ENCODE measurements at places on chromosomes 1 and 21. TPM values are rescaled to one million over a fixed set of nuclear protein-coding genes. Genes with fewer than 3 reads are reported as not detected.

DNA sequence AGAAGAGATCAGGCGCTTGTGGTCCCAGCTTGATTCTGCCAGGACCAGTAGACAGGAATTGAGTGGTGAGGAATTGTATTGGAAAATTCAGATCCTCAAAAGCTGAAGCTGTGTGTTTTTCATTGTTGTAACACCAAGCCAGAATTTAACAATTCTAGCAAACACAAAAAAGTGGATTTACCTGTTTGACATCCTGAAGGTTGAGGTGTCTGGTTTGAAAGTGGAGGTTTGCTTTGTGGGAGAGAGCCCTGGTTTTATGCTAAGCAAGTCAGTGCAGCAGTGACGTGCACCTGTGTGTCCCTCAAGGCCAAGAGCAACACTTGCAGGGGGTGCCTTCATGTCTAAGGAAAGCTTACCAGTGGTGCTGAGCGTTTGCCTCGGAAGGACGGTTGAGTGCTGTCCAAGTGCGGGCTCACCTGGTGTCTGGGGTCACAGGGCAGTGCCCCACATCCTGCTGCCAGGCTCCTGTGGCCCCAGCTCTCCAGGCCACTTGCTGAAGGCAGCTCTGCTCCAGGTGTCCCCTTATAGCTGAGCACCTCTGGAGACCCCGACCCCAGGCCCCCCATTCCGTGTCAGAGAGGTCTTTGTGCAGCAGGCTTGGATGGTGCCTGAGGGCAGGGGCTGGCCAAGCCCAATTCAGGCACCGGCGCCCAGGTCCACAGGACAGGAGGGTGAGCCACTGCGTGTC lies 27.7 kb downstream of the PCNT start:
- no peak for DNase-seq

CR2 gene
- under 0.01 TPM for total RNA-seq

- DNase-seq: no peak
Measured at GRCh38 chr21:45582128-45582527, 39.9 kb upstream of the SLC19A1 start.

DNA sequence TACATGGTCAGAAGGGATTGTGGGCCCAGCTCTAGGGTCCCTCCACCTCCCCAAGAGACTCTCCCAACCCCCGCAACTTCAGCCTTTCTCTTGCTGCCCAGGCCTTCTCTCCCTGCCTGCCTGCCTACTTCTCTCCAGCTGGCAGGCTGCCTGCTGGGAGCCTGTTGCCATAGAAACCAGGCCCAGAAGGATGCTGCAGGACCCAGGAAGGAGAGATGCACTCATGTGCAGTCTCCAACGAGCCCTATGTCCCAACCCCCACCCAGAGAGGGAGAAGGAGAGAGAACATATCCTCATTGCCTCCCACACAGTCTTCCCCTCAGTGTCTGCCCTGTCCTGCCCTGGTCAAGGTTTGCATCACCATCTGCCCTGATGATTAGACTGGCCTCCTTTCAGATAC lies 10.8 kb upstream of the SMIM12 start:
- no peak for DNase-seq

DNA sequence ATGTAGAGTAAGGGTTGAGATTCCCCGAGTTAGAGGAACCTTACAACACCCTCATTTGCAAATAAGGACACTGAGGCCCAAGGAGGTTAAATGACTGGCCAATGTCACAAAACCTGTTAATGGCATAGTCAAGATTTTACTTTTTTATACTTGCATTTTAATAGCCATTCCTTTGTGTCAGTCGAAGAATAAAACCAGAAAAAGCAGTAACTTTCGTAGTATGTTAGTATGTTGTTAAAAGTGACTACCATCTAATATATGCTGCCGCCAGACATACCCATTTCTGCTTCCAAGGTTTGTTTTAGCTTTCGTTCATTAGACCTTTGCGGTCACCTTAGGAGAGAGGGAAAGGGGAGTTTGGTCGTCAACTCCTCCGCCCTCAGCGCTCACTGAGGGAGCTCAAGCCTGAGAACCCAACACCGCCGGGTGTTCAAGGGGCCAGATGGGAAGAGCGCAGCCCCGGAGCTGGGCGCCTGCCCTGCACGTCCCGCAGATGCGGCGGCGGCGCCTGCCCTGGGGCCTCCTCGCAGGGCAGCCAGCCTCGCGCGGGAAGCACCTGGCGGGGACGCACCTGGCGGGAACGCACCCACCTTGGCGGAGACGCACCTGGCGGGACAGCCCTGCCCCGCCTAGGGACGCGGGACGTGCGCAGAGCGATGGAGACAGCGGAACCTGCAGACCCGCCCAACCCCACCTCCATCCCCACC lies 466 bp downstream of the VPS26C start:
- DNase-seq: no peak

MINDY1 gene
- 9.5 TPM for total RNA-seq

DNA sequence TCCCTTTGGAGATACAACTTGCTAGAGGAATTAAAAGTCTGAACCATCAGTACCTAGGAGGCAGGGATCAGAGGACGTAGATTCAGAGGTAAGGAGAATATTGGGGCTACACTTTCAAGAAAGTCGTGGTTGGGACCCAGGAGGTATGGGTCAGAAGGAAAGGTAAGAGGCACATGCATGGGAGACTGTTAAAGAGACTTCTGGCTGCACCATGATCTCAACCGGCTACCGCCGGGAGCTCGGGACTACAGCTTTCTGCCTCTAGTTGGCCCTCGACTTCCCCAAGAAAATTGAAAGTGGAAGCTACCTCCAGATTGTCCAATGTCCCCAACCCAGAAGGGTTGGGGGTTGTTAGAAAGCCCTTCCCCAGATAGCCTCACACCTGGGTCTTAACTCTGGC lies 355.7 kb upstream of the TMPRSS15 start:
- no peak for DNase-seq

GRCh38 chr1:229339520-229339919 lies 3.3 kb downstream of the CCSAP start:
- DNase-seq: no peak

GRCh38 chr1:200794506-200795065 lies 55.9 kb downstream of the CAMSAP2 start:
- no peak for DNase-seq

DNA sequence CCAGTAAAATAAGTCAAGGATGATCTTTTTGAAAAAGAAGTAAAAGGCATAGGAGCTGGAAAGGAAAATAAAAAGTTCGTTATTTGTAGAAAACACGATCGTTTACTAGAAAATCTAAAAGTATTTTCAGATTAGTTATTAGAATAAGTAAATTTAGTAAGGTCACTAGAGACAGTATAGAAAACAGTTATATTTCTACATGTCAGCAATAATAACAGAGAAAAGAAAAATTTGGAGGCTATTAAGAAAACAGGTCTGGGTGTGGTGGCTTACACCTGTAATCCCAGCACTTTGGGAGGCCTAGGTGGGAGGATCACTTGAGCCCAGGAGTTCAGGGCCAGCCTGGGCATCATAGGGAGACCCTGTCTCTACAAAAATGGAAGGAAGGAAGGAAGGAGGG lies 181.3 kb downstream of the VPS13D start:
- no peak for DNase-seq

DNA sequence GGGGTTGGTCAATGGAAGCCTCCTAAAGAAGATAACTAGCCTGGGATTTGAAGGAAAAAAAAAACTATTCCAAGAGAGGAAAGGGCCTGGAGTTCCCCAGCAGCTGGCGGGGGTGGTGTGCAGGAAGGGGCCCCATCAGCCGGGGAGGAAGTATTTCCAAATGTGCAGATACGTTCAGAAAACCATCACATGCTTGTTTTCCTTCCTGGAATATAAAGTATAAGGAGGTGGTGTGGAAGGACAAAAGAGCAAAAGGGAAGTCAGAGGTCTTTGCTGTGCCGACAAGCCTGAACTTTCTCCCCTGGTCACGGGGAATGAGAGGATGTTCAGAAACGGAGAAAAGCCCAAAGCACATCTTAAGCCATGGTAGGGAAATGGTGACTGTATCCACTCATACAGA lies 72.0 kb upstream of the BACE2 start:
- DNase-seq: no peak

- no peak for DNase-seq
Measured at GRCh38 chr1:65704318-65704717, 88.4 kb upstream of the PDE4B start.

GRCh38 chr1:67634396-67634935 lies 50.5 kb upstream of the GADD45A start:
- no peak for DNase-seq

DNA sequence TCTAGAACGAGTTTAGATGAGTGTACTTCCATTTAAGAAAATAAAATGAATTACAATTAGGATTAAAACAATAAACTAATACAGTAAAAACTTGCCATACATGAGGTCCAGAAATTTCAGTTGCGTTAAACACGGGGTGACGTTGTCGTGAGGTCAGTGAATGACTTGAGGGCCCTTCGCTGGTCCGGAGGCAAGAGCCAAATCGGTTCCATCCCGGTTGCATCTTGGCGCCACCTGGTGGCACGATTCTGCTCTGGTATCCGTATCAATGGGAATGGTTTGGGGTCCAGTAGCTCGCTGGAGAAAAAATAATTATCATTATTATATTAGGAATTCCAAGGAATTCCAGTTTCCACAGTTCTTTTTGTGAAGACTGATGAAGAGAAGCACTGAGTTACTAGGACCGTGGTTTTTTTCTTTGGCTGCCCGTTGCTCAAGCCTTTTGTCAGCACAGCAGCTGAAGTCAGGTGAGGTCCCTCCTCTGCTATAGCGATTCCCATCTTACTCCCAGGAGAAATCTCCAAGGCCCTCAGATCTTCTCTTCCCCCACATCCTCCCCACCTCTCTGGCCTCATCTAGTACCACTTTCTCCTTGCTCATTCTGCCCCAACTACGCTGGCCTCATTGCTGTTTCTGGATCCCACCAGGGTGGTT lies 161.4 kb downstream of the SLC35F3 start:
- DNase-seq: peak; percentile 17

DNA sequence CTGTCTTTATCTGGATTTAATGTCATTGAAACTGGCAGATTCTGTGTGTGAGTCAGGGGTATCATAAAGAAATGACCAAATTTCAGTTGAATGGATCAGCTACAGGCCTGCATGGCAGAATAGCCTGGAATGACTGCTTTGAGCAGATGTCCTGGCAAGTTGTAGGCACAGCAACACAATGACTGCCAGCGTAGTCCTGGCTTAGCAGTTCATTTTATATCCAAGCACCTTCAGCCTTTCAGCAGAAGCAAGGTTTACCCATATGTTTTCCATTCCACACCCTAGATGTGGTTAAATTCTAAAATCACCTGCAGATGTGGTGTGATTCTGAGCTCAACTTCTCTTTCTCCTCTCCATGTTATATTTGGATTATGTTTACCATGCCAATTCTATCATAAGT lies 22.3 kb upstream of the PTGFR start:
- DNase-seq: no peak

GRCh38 chr21:32281531-32281930 lies 2.7 kb upstream of the MIS18A start:
- DNase-seq: no peak

TMEM269 gene
- under 0.01 TPM for total RNA-seq

All from dermis microvascular lymphatic vessel endothelial cell (primary cell).